ENCODE measurements at places on chromosomes 5 and 9.
A peak's percentile ranks its signal among the peaks of the same experiment; 100 is the strongest.

GRCh38 chr9:18604767-18605730 lies 131.1 kb downstream of the ADAMTSL1 start:
- DNase-seq: no peak

DNA sequence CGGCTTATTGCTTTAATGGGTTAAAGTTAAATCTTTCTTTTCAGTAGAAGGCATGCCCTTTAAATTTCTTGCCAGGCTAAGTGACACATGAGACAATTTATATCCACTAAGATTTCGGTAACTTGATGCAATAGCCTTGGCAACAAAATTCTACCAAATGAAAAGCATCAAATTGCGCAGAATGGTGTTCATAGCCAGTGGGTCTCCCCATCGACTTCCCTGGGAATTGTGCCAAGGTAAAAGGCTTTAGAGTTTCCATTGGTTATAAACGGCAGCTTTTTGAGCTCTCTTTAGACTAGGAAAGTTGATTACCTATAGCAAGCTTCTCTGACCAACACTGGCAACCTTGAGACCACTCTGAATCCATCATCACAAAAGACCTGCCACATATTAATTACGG lies 358.4 kb downstream of the ARRDC3 start:
- peak; percentile 11 for DNase-seq

DNA sequence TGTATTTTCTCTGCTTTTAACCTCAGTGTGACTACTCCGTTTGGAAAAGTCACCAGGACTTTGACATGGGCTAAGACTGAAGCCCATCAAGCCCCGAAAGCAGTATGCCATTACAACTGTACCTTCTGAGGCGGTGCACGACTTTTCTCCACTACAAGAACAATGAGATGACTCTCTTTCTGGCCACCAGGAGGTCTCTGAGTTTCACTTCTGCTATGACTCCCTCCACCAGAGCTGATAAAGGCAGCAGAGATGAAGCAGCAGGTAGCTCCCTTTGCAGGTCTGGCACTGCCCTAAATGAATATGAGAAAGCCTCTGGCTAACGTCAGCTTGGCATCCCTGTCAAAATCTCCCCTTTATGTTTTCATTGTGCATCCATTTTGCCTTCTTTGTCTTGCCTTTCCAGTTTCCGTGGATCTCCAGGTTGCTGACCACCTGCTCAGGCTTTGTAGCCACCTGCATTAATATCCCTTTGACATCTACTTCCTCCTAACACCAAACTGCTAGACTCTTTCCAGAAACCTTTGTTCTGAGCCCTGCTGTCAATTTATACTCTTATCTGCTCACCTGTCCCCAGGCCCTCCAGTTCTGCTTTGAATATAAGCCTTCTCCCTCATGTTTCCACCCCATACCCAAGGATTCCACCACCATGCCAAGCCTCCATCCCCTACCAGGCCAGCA lies 221.7 kb downstream of the ZNF608 start:
- no peak for DNase-seq

DNA sequence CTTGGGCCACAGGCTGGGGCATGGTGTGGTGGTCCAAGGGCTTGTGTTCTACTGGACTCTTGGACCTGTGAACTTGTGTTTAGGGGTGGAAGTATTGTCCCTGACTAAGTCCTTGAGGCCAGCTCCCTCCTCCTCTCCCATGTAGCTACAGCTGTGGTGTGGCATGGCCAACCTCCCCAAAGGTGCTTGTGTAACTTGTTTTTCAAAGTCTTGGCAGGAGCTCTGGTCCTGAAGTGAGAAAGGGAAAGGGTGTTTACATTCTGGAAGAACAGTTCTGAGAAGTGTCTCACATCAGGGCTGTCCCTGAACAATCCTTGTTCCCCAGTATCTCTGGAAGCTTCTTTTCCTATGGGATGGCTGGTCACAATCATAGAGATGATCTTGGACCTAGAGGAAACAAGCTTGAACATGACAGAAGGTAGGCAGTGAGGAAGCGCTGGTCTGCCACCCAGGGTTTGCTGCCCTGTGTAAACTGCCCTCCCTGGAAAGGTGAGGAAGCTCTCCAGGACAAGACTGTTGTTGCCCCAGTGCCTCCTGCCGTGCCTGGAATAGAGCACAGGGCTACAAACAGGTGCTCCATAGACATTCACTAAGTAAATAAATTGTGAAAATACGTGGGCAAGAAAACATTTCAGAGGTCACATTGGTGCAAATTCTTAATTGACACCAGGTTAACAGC lies 64.6 kb upstream of the KLF9 start:
- DNase-seq: peak; percentile 80

DNA sequence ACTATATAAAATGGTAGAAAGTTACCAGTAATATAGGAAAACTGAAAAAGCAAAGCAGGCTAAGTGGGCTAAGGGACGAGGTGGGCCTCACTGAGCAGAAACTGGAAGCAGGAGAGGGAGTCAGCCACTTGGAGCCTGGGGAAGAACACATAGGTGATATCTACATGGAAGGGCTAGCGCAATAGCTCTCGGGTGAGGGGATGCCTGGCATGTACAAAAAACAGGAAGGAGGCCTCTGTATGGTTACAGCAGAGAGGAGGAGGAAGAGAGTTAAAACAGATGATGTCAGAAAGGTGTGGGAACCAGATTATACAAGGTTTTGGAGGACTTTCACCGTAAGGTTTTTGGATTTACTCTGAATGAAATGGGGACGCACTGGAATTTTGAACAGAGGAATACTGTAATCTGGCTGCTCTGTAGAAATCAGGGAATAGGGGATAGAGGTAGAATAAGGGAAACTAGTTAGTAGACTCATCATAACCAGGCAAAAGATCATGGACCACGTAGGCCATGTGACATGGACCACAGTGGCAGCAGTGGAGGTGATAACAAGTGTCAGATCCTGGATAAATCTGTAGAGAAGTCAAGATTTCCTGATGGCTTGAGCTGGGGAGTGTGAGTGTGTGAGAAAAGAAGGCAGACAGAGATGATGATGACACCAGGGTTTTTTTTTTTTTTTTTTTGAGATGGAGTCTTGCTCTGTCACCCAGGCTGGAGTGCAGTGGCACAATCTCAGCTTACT lies 52.5 kb downstream of the FNBP1 start:
- DNase-seq: no peak
